Coronary artery (tissue), 2 donors: ENCODE measurements at places on chromosomes 5 and 9.

DNA sequence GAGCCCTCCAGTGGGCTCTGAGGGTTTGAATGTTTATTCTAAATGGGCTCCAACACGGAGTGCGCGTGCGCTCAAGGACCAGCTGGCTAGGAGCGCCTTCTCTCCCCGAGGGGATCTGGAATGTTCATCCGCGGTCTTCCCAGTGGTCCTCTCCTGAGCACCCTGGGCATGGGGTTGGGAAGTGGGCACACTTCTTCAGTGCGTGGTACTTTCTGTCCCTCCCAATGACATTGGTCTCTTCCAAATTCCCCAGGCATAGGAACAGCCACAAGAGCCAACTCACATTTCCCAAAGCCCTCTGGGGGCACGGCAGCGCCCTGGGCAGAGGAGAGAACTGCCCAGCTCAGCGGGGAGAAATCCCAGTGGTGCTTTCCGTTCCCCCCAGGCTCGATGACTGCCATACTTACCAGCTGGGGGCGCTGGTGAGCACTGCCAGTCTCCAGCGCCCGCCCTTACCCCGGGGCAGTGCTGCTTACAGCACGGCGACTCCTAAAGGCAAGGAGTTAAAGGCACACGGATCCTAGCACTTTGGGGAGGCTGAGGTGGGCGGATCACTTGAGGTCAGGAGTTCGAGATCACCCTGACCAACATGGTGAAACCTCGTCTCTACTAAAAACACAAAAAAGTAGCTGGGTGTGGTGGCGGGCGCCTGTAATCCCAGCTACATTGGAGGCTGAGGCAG lies 29.9 kb upstream of the OBP2B start:
- peak; percentile 55 for DNase-seq

DNA sequence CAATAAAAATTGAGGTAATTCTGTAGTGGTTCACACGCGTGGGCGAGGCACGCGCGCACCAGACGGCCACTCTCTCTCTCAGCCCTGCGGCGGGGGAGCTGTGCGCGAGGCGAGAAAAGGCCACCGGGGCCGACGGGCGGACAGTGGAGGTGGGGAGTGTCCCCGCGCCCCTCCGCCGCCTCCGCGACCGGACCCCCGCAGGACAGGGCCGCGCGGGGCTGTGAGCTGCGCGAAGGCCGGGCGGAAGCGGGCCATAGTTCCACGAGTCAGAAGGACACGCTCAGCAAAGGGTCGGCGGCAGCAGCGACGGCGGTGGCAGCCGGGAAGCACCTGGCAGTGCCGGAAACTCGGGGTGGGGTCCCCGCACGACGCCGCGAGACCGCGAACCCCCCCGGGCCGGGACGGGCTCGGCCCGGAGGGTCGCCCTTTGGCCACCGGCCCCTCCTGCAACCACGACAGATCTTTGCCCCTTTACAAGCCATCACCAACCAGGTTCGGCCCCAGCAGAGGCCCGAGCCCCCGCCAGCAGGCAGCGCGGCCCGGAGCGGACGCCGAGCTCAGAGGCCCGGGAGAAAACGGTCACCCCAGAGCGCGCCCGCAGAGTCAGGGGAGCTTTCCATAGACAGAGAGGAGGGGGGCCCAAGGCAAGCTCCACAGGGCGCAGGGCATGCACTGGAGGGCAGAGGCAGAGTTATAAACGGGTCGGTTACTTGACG lies 60.9 kb downstream of the ZNF354C start:
- DNase-seq = peak; percentile 35

DNA sequence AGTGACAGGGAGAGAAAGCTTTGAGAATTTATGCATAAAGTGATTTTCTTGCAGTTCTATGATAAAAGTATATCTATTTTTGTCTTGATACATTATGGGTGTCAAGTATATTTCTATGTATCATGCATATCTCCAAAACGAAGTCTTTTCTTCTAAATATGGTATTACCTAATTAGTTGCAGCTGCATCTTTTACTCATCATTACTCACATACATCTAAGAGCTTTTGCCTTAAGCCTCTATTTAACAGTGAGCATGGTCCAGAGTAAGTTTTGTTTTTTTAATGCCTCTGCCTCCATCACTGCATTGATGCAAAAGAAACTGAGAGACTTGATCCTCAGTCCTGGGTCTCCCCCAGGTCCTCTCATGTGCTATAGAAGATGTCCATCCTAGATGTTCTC lies 40.0 kb upstream of the SMC5 start:
- DNase-seq = no peak

DNA sequence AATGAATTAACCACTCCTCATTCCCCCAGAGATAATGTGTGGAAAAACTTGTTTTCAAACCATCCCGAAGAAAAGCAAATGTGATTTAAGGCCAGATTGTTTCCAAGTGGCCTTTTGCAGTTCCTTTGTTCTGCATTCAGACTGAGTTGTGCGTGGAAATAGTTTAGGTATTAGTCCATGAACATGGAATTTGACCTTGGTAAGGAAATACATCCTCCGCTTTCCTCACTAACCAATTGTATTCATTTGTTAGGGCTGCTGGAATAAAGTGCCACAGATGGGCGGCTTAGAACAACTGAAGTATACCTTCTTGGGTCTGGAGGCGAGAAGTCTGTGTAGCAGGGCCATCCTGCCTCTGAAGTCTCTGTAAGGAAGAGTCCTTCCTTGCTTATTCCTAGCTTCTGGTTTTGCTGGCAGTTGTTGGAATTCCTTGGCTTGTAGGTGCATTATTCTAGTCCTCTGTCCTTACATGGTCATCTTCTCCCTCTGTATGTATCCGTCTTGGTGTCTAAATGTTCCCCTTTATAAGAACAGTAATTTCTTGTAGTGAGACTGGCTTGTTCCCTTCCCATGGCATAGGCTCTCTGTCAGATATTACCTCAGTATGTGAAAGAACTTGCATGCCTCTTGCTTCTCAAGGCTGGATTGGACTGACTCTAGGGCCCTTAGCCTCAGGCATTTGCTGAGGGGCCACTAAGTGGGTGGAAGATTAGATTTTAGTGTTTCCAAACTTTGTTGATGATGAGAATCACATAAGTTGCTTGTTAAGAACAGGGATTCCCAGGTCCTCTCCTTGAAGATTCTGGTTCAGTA lies 53.9 kb downstream of the RAI14 start:
- no peak for DNase-seq

- no peak for DNase-seq
Measured at GRCh38 chr5:113178073-113178779, 201.6 kb downstream of the DCP2 start.

DNA sequence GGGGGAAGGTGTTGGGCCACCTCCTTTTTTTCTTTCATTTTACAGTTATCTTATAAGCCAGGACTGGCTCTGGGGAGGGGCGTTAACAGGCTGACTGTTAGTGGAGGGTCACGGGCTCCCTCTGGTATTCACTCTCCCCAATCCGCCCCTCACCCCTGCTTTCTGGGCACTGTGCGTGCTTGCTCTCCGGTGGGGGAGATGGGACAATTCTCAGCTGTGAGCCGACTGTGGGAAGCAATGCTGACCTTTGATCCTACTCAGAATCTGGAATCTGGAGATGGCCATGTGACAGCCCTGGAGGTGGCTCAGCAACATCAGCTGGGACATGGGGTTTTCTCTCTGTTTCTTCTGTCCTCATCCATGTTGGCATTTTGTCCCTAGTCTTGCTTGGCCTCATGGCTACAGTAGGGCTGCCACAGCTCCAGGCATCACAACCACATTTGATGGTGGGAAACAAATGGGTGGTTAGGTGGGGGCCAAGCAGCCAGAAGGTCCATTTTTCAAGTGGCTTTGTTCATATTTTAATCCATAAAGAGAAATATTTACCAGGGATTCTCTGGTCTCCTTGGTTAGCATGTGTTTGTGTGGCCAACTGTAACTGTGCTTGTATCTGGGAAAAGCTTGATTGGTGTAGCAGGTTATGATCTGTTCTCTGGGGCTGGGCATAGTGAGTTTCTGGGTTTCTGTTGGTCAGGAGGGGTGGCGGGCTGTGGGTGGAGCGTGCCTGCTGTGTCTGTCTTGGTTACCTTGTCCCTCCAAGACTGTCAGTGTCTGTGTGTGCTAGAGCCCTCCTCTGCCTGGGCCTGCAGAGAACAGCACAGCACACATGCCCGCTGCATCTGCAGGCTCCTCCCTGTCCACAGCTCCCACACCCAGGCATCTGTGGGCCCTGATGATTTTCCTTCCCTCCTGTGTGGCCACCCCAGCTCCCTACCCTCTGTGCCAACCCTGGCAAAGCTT lies 12.4 kb downstream of the WNK2 start:
- DNase-seq = no peak

DNA sequence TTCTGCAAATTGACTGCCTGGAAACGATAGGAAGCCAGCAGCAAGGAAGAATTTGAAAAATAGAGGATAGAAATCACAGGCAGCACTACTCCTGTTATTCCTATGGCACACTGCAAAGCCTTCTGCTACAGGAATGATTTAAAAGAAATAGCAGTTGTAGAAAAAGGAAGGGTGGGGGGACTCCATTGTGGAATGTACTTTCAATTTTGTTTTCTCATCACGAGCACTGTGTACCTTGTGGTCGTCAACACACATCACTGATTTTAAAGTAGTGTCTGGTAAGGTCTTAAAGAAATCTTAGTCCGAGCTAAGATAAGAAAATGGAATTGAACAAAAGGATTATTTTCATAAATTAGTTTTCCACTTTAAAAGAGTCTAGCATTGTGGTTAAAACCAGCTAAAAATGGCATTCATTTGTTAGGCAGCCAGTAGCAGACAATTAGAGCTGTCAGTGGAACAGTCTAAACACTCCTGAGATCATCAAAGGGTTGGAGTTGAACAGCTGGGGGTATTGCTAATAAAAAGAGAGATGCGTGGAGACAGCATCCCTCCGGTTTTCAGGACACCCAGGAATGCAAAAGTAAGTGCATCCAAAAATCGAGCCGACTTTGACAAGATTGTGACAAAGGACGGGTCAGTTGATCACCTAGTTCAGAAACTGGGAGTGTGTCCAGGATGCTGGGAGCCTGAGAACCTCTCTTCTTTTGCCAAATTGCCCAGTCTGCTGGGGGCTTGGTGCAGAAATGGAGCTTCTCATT lies 97.8 kb upstream of the WWC1 start:
- no peak for DNase-seq

GRCh38 chr9:36192196-36192595 lies 1.5 kb downstream of the CLTA start:
- DNase-seq = no peak

DNA sequence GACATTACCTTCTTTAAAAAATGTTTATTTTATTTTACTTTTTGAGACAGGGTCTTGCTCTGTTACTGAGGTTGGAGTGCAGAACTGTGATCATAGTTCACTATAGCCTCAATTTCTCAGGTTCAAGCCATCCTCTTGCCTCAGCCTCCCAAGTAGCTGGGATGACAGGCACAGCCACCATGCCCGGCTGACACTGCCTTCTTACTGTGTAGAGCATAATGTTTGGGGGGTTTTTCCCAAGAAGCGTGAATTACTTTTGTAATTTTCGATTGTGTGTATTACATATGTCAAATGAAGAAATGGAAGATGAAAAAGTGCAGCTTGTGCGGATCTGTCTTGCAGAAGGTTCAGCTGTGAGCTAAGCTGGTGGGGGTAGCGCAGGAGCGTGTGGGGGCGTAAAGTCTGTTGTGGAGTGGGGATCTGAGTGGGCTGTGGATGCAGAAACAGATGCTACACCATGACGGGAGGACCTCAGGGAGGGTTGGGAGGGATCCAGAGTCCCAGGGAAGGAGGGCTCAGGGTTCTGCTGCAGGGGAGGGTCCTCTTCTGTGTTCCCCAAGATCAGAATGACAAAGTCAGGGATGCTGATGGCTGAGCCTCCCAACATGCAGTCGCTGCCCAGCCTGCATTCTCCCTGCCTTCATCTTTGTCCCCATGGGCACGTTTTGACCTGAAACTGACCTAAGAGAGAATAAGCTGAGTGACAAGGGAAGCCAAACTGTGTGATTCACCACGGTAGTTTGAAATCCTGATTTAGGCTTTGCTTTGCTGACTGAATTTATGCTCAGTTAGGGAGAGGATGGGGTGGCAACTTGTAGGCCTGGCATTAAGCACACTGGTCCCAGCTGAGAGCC lies 6.8 kb upstream of the ANKRD33B start:
- DNase-seq = no peak

- DNase-seq = no peak
Measured at GRCh38 chr9:85658716-85659115, 83.0 kb downstream of the AGTPBP1 start.

DNA sequence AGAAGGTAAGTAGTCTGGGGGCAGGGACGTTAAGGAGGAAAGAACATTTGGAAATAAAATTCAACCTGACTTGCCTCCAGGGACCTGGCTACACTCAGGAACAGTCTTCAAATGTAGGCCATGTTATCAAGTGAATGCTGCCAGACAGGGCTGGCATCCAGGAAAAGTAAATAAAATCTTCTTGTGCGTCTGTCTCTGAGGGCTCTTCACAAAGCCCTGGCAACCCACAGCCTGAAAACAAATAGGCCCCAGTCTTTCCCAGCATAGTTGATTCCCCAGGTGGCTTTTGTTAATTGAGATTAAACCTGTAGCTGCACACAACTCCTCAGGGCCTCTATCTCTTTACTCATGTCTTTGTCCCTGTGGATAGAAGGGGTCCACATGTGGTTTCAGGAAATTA lies 55.4 kb downstream of the STK32A start:
- DNase-seq = no peak

- DNase-seq = no peak
Measured at GRCh38 chr9:107504585-107505455, 15.3 kb upstream of the KLF4 start.

DNA sequence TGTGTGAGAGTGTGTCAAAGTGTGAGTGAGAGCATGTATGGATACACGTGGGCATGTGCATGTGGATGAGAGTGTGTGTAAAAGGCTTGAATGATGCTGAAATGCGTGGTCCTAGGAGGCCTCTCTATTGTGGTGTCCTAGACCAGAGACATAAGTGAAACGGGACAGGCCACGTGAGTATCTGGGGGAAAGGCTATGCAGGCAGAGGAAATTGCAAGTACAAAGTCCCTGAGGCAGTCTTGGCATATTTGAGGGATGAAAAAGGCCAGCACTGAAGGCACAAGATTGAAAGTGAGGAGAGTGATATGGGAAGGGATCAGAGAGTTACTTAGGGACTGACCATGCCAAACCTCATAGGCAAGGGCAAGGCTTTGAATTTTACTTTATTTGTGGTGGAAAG lies 67.2 kb upstream of the CCDC152 start:
- no peak for DNase-seq

DNA sequence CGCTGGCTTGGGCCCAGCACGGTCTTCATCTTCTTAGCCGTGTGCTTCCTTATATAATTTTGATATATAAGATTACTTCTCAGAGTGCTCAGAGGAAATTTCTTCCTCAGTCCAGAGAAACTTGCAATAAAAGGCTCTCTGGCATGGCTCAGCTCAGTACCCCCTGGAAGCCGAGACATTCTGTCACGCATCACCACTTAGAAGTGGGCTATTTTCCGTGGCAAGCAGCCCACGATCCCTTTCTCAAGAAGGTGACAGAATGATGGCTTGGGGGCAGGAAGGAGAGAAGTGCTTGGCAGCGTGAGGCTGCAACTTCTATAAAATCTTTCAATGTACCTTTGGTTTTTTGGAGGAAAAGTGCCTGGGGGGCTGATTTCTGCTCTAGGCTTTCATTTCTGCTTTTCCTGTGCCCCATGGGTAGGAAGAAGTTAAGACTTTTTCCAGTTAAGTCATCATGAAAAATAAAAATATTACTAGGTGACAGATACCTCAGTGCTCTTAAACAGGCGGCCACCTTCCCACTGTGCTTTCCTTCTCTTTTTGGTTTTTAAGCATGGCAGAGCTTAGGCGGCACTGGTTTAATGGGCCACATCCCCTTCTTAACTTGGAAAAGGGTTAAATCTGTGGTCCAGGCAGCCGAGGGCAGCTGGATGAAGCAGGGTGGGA lies 104.6 kb downstream of the MVB12B start:
- DNase-seq = peak; percentile 26

GRCh38 chr5:19690978-19691377 lies 297.0 kb downstream of the CDH18 start:
- no peak for DNase-seq
